Right lung (tissue), 10 donors: ENCODE measurements at places on chromosomes 6 and 20. TPM values are rescaled to one million over a fixed set of nuclear protein-coding genes. Genes with fewer than 3 reads are reported as not detected.

The TRAPPC3L gene
- polyA plus RNA-seq = 0.95 TPM

- DNase-seq = no peak
Observed at GRCh38 chr6:14046476-14047068, 71.0 kb upstream of the CD83 start.

- DNase-seq = no peak
Observed at GRCh38 chr6:46638650-46639049, 14.0 kb downstream of the CYP39A1 start.

GRCh38 chr6:33589392-33589730, 9.3 kb upstream of the BAK1 start:
- peak; percentile 31 for DNase-seq

DNA sequence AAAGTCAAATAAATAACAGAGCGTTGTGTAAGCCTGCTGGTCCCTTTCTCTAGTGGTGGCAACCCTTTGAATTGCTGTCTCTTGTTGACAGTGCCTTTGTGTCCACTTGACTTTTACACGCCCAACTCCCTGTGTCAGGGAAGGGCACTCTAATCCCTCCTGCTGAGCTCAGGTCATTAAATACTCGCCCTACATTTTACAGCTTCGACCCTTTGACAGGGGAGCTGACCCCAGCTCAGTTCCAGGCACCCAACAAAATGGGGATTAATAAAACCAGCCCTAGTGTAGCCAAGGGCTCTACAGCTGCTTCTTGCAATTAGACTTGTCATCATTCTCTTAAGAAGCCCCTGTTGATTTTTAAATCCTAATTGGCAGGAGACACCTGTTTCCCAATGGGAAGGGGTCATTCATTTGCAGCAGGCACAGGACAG, 308.2 kb downstream of the EYA4 start:
- no peak for DNase-seq

GRCh38 chr20:6388671-6389197, 265.9 kb upstream of the FERMT1 start:
- DNase-seq = no peak

The PRDM13 gene
- polyA plus RNA-seq = not detected

The CYP24A1 gene
- polyA plus RNA-seq = not detected

The BMP2 gene
- 16.9 TPM for polyA plus RNA-seq

The EPPIN gene
- polyA plus RNA-seq = 0.24 TPM

GRCh38 chr6:105794239-105794638, 291.9 kb upstream of the PRDM1 start:
- DNase-seq = no peak

GRCh38 chr6:90397047-90397446, 100.4 kb upstream of the BACH2 start:
- no peak for DNase-seq

GRCh38 chr6:144094731-144095133, 641 bp downstream of the SF3B5 start:
- DNase-seq = no peak

DNA sequence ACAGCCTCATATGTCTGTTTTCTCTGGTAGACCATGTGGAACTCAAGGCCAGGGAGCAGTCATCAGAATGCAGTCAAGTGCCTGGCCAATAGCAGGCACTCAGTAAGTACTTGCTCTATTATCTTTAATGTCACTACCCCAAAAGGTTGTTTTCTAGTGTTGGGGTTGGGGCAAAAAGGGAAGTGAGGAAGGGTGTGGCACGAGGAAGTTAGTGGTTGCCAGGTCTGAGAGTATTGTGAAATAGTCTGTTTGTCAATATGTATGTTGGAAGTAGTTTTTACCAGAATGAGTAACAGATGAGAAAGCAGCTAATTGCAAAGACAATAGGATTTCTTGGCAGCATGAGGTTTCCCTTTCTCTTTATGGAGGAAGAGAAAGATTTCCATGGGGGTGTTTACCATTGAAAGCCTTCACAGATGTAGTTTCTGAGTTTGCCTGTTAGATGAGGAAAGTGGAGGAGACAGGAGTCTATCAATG, 59.5 kb upstream of the ARMH2 start:
- DNase-seq = no peak

DNA sequence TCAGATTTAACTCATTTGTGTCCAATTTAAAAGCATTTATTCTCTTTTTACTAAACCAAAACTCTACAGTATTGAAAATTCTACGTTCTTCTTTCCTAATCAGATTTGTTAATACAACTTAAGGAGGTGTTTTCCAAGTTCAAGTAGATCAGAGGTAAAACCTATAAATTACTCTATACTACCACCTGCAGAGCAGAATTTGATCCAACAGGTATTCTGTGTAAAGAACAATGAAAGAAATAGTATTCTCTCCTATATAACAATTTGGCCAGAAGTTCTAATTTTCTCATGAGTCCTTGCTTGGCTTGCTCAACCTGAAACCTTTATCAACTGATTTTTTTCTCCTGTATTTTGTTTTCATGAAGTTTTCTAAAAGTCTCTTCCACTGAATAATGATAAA, 28.5 kb upstream of the DST start:
- DNase-seq = no peak

DNA sequence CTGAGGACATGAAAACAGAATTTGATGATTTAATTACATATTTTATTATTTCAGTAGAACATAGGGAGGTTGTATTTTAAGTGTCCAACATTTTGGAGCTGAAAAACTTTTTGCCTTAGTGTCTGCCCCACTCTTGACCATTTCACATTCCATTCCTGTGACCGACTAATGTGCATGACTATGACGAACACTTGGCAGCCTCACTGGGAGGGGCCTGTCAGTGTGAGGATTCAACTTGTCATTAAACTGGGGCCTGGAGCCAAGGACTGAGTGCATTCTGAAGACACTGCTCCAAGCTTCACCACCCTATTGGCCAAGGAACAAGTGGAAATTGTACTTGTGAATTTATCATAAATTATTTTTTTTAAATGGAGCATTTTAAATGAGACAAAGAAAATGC, 661.3 kb downstream of the BCKDHB start:
- no peak for DNase-seq

The KIAA0408 gene
- 55.6 TPM for polyA plus RNA-seq

The ZGPAT gene
- 16.8 TPM for polyA plus RNA-seq

DNA sequence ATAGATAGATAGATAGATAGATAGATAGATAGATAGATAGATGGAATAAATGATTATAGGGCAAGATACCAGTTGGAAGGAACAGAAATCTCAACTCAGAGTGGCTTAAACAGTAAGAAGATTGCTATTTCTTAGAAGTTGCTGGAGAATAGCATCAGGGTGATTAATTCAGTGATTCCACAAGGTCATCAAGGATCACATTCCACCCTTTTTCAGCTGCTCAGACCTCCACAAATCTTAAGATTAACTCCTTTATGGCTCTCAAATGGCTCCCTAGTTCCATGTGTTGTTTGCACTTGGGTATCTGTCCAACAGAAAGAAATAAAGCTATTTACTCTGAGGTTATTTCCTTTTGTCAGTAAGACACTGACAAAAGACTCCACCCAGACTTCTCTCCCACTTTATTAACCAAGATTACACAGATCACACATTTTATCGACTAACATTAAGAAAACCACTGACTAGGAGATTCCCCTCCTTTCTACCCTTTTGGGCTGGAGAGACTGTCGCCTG, 68.3 kb upstream of the KIF16B start:
- no peak for DNase-seq

DNA sequence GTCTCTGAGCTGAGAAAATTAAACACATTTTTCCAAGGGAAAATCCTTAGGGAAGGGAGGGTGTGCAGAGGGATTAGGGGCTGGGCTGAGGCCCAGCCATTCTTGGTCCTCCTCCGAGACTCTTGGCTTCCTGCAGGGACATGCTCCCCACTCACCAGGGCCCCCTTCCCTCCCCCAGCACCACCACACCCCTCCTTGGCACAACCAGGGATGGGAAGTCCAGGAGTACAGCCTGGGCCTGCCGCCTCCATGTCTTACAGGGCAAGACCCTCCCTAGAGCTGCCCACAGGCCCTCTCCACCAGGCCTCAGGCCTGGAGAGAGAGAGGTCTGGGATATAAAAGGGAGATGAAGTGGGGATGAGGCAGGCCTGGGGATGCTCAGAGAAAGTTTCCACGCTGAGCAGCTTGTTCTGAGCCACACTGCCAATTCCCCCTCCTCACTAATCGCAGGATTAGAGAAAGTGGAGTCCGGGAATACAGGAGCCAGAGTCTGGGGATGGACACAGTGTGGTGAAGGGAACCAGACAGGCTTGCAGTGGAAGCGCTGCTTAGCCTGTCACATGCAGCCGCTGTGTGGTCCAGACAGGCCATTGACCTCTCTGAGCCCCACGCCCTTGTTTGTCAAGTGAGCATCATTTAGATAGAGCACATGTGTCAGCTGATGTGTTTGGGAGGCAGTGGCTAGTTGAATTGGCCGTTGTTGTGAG, 105.5 kb downstream of the MRPL14 start:
- no peak for DNase-seq

DNA sequence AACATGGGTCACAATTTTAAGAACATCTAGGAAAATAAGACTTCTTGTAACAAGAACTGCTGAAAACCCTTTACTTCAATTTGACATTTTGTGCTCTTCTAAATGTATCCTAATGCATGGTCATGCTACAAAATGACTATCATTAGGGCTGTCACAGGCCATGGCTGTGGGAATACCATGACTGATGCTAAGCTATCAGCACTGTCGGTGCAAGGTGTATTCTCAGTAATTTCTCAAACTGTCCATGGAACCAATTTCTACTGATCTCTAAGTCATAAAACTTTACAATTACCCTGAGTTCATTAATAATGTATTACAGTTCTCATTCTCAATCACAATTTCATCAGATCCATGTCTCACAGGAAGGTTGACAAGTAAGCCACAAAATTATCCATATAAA, 625.3 kb downstream of the EYS start:
- DNase-seq = no peak

The HLA-DRB5 gene
- polyA plus RNA-seq = 25.6 TPM

GRCh38 chr6:49519660-49520059, 19.9 kb downstream of the GLYATL3 start:
- DNase-seq = no peak

GRCh38 chr6:56899311-56899710, 55.6 kb upstream of the BEND6 start:
- no peak for DNase-seq

DNA sequence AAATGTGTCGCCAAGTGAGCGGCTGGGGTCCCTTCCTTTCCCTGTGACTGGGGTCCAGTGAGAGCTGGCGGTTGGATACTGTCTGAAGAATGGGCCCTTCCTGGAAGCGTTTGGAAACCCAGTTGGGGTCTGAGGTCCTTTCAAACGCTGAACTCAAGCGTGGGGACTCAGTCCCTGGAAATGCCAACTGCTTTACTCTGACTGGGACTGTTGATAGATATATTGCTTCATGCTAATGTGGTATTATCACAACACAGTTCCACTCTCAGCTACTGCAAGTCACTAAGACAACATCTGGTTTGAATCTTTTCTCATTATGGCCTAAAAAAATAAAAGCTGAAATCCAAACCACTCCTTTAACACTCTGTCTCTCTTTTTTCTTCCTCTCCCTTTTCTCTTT, 23.7 kb upstream of the PSMF1 start:
- DNase-seq = no peak

GRCh38 chr6:165117121-165117520, 192.3 kb downstream of the C6orf118 start:
- no peak for DNase-seq

GRCh38 chr6:16519265-16520242, 241.7 kb downstream of the ATXN1 start:
- DNase-seq = no peak

DNA sequence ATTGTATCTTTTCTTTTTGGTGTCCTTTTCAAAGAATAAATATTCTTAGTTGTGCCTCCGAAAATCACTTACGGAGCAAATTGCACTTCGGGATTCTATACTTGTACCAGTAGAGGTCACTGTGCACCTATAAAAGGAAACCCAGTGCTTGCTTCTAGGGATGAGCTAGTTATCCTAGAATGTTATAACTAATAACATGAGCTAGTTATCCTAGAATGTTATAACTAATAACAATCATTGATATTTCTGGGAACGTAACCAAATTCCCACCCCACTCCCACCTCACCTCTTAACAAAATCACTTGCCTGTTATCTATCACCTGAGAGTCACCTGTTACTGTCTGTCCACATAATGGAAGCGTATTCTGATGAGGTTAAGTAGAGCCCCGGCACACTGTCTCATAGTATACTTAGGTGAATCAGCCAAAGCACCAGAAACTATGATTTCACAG, 126.9 kb upstream of the TIAM2 start:
- no peak for DNase-seq

The CALHM6 gene
- 8.0 TPM for polyA plus RNA-seq

GRCh38 chr20:48455651-48456365, 372.0 kb downstream of the PREX1 start:
- no peak for DNase-seq

DNA sequence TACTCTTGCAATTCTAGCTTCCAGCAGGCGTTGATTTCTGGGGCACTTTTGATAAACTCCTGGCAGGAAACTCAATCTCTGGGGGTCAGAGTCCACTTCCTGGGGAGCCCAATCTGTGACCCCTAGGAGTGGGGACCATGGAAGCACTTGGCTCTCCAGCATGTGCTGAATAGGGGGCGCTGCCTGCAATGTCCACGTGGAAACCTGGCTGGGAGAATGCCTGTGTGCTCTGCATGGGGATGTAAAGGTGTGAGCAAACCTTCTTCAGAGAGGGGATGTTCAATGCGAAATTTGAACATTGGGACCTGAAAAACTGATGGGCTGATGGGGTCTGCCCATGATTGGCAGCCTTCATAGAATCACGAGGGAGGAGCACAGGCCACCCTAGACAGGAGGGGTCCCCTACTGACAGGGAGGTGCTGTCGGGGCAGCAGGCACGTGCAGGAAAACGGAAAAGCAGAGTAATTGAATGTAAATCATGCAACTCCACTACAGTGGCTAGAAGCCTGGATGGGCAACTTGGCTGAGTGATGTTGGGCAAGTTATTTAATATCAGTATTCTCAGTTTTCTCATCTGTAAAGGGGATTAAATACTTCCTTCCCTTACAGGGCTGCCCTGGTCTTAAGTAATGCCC, 47.8 kb downstream of the CEP43 start:
- DNase-seq = no peak

GRCh38 chr20:3973705-3974104, 41.7 kb downstream of the RNF24 start:
- no peak for DNase-seq

DNA sequence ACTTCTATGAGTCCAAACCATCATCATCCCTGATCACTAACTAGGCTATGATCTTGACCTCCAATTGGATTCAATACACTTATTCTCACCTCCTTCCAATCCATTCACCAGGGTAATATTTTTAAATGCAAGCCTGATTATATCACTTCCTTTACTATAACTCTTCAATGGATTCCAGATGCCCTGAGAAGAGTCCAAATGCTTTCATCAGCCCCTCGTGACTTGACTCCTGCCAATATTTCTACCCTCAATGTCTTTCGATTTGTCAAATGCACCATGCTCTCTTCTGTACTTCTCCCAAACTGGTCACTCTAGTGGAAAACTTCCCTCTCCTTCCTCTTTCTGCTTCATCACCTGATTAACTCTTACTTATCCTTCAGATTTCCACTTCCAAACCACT, 70.8 kb downstream of the CD164 start:
- DNase-seq = no peak
